ENCODE measurements at places on chromosomes 12 and 14. TPM values are rescaled to one million over a fixed set of nuclear protein-coding genes. Genes with fewer than 3 reads are reported as not detected.
A peak's percentile ranks its signal among the peaks of the same experiment; 100 is the strongest.

Gene FGF23
- polyA plus RNA-seq, result not detected

Gene AICDA
- polyA plus RNA-seq, result not detected

Gene CIPC
- 12.8 TPM for polyA plus RNA-seq

Gene DLGAP5
- polyA plus RNA-seq, result 31.2 TPM

Gene KLHDC1
- 0.51 TPM for polyA plus RNA-seq

Gene KRT6C
- not detected for polyA plus RNA-seq

Gene LALBA
- not detected for polyA plus RNA-seq

Gene ADCY6
- polyA plus RNA-seq, result 14.4 TPM

Gene FAM222A
- 0.18 TPM for polyA plus RNA-seq

Gene RFX4
- not detected for polyA plus RNA-seq

Gene LTBP2
- polyA plus RNA-seq, result 112 TPM

- H3K27ac ChIP-seq, result peak overlapping the region; percentile 65
- no peaks in the 10 kb centered on the region for H3K27me3 ChIP-seq
- H3K36me3 ChIP-seq, result no peaks in the 10 kb centered on the region
- peak; percentile 69 for DNase-seq
Measured at GRCh38 chr14:71414631-71415403, 507.6 kb downstream of the PCNX1 start.

- DNase-seq, result no peak
- no peaks in the 10 kb centered on the region for H3K4me1 ChIP-seq
- H3K36me3 ChIP-seq, result no peaks in the 10 kb centered on the region
- H3K27me3 ChIP-seq, result no peaks in the 10 kb centered on the region
- H3K27ac ChIP-seq, result no peak overlapping the region
Measured at GRCh38 chr14:93727039-93727740, 61.1 kb downstream of the PRIMA1 start.

DNA sequence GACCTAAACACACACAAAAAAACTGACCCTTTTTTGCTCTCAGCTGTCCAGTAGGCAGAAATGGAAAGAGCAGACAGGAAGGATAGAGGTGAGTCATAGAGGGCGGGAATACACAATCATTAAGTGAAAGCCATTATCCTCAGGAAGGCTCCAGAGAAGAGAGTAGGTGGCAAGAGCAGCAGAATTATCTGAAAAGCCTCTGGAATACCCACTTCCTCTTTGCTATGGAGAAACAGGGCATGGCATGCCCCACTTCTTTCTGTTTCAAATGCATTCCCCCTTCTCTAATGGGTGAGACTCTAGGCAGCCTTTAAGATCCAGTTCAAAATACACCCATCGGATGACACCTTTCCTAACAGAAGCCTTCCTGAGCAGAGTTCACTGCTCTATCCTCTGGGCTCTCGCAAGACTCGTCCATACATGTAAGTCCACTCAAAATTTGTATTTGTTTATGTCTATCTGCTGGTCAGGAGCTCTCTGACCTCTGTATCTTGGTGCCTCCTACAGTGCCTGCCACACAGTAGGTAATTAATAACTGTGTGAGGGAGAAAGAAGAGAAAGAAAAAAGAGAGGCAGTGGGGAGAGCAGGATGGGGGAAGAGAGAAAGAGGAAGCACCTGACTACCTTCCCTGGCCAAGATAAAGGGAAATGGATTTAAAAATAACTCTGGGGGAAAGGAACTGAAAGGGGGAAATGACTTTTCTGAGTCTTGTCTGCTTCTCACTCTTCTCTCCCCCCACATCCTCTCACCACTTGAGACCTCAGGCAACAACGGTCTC lies 8.5 kb downstream of the KLHL33 start:
- peak; percentile 71 for DNase-seq
- no peak overlapping the region for H3K4me3 ChIP-seq
- H3K36me3 ChIP-seq, result no peaks in the 10 kb centered on the region
- H3K4me1 ChIP-seq, result no peaks in the 10 kb centered on the region

- no peaks in the 10 kb centered on the region for H3K36me3 ChIP-seq
- no peak overlapping the region for H3K4me3 ChIP-seq
- no peak overlapping the region for H3K27ac ChIP-seq
- DNase-seq, result no peak
- no peaks in the 10 kb centered on the region for H3K4me1 ChIP-seq
- H3K27me3 ChIP-seq, result no peaks in the 10 kb centered on the region
Measured at GRCh38 chr12:117226505-117226904, 36.2 kb upstream of the FBXO21 start.

DNA sequence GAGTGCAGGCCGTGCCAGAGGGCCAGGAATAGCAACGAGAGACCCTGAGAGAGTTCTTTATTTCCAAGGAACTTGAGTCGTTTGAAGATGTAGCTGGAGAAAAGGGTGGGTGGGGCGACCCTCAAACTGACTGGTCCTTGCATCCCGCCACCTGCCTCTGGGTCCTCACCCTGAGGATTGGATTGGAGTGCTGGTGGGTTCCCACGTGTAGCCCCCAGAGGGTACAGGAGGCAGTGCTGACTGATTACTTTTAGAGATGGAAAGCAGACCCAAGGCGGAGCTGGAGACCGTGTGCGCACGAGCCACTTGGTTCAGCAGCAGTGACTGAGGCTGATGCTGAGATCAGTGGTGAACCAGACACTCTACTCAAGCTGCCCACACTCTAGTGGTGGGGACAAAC lies 6.9 kb downstream of the EMG1 start:
- DNase-seq, result no peak
- no peak overlapping the region for H3K27ac ChIP-seq
- peaks cover 23% of the 10 kb centered on the region for H3K36me3 ChIP-seq
- no peak overlapping the region for H3K4me3 ChIP-seq

- peaks cover 4% of the 10 kb centered on the region for H3K4me1 ChIP-seq
- no peaks in the 10 kb centered on the region for H3K27me3 ChIP-seq
- H3K27ac ChIP-seq, result peak overlapping the region; percentile 9
- H3K36me3 ChIP-seq, result no peaks in the 10 kb centered on the region
Measured at GRCh38 chr12:91984556-91984955, 161.1 kb downstream of the BTG1 start.

- no peak overlapping the region for H3K27ac ChIP-seq
- no peak overlapping the region for H3K4me3 ChIP-seq
- no peaks in the 10 kb centered on the region for H3K4me1 ChIP-seq
- peak; percentile 36 for DNase-seq
- H3K36me3 ChIP-seq, result no peaks in the 10 kb centered on the region
Measured at GRCh38 chr12:50546441-50547318, 41.9 kb downstream of the DIP2B start.

DNA sequence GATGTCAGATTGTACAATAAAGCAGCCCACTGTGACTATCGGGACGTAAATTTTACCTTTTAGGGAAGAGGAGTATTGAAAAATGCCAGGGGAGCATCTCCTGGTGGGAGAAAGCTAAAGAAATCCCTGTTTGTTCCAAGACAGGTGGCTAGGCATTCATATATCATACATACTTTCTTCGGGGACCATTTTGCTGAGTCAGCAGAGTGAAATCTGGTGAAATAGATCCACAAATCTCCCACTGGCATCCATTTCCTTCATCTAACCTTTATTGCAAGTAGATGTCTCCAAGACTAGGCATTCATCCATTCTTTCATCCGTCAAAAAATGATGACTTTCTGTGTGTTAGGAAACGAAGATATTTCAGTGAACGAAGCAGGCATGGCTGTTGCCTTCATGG lies 107.1 kb downstream of the BMP4 start:
- no peaks in the 10 kb centered on the region for H3K4me1 ChIP-seq
- H3K27ac ChIP-seq, result no peak overlapping the region
- H3K27me3 ChIP-seq, result no peaks in the 10 kb centered on the region
- H3K36me3 ChIP-seq, result no peaks in the 10 kb centered on the region
- DNase-seq, result no peak

GRCh38 chr14:22533057-22533704 lies 55.8 kb downstream of the DAD1 start:
- no peak overlapping the region for H3K27ac ChIP-seq
- no peak overlapping the region for H3K4me3 ChIP-seq
- DNase-seq, result no peak
- H3K27me3 ChIP-seq, result no peaks in the 10 kb centered on the region
- H3K36me3 ChIP-seq, result no peaks in the 10 kb centered on the region
- H3K4me1 ChIP-seq, result peaks cover 9% of the 10 kb centered on the region

- H3K4me1 ChIP-seq, result no peaks in the 10 kb centered on the region
- DNase-seq, result no peak
- no peaks in the 10 kb centered on the region for H3K36me3 ChIP-seq
- H3K27ac ChIP-seq, result no peak overlapping the region
Measured at GRCh38 chr12:3177778-3178425, 100.7 kb downstream of the TSPAN9 start.

DNA sequence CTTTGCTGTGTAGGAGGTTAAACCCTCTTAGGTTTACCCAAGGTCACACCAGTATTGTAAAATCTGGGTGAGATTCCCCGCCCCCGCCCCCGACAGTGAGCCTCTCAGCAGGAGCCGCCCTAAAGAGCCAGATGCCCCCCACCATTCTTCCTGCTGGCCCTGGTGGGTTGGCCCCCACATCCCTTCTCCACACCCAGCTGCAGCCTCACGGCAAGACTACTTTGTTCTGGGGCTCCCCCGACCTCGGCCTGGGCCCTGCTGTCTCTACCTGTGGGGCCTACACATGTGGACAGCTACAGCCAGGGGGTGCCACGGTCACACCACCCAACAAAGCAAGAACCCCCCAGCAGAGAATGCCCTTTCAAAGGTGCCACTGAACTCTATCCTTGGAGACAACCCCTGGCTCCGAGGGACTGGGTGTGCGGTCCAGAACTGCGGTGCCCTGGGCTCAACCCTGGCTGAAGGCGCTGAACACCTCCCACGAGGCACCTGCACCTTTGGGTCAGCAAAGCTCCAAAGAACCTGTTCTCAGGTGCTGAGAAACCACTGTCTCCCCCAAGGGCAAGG lies 82.4 kb downstream of the WDR20 start:
- H3K27ac ChIP-seq, result no peak overlapping the region
- no peaks in the 10 kb centered on the region for H3K36me3 ChIP-seq
- no peak for DNase-seq
- H3K27me3 ChIP-seq, result no peaks in the 10 kb centered on the region
- no peak overlapping the region for H3K4me3 ChIP-seq
- H3K4me1 ChIP-seq, result no peaks in the 10 kb centered on the region

- no peak within 1 kb of the TSS for H3K27ac ChIP-seq
- DNase-seq, result peak; percentile 42
- peak within 1 kb of the TSS; percentile 51 for H3K4me3 ChIP-seq
- H3K36me3 ChIP-seq, result peaks cover 5% of the 10 kb centered on the region
Measured at GRCh38 chr12:122203301-122204166, at the start of gene B3GNT4. Gene B3GNT4 (plus strand): TSS chr12:122203709. CDS start chr12:122204619, 910 bp downstream.

GRCh38 chr14:72742838-72743195 lies 151.1 kb downstream of the DPF3 start:
- H3K27me3 ChIP-seq, result no peaks in the 10 kb centered on the region
- H3K36me3 ChIP-seq, result peaks cover 8% of the 10 kb centered on the region
- H3K4me3 ChIP-seq, result no peak overlapping the region

DNA sequence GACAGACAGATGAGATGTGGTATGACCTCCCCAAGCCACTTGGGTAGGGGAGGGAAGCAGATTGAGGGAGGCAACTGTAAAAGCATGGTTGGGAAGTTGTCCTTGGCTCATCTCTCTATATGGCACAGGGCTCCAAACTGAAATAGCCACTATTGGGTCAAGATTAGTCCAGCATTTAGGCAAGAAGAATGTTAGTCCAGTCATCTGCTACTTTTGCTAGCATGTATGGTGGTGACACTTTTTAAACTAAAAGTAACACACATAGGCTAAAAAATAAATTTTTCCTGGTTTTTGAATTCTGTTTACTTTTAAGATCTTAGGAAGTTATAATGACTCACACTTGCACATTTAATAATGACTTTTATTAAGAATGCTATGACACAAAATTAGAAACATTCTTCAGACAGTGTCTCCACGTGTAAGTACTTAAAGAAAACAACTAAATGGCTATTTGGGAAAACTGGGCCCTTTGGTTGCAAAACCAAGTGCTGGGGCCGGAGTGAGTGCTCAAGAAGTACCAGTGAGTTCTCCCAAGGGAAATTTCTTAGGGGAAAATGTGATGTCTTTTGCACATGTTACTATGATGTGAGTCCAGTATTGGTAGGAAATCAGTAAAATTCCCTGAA lies 179.1 kb upstream of the HIF1A start:
- H3K36me3 ChIP-seq, result no peaks in the 10 kb centered on the region
- peaks cover 9% of the 10 kb centered on the region for H3K4me1 ChIP-seq
- no peak for DNase-seq
- H3K4me3 ChIP-seq, result no peak overlapping the region
- no peak overlapping the region for H3K27ac ChIP-seq

DNA sequence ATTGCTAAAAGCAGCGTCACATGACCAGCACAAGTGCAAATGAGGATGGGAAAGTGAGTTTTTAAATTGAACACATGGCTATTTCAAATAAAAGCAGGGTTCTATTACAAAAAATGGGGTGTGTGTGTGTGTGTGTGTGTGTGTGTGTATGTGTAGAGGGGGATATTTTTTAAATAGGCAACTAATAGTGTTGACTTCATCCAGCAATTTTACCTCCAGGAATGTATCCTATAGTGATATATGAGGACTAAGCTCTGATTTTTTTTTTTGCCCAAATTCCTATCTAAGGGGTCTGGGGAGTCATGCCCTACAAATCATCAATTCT lies 78.9 kb upstream of the AMN1 start:
- H3K4me1 ChIP-seq, result no peaks in the 10 kb centered on the region
- H3K4me3 ChIP-seq, result no peak overlapping the region
- H3K27ac ChIP-seq, result no peak overlapping the region
- no peaks in the 10 kb centered on the region for H3K36me3 ChIP-seq
- no peaks in the 10 kb centered on the region for H3K27me3 ChIP-seq

- H3K4me3 ChIP-seq, result no peak overlapping the region
- H3K27me3 ChIP-seq, result no peaks in the 10 kb centered on the region
- H3K4me1 ChIP-seq, result no peaks in the 10 kb centered on the region
- H3K27ac ChIP-seq, result no peak overlapping the region
- no peak for DNase-seq
Measured at GRCh38 chr12:67925077-67925476, 64.2 kb upstream of the IFNG-AS1 start.

DNA sequence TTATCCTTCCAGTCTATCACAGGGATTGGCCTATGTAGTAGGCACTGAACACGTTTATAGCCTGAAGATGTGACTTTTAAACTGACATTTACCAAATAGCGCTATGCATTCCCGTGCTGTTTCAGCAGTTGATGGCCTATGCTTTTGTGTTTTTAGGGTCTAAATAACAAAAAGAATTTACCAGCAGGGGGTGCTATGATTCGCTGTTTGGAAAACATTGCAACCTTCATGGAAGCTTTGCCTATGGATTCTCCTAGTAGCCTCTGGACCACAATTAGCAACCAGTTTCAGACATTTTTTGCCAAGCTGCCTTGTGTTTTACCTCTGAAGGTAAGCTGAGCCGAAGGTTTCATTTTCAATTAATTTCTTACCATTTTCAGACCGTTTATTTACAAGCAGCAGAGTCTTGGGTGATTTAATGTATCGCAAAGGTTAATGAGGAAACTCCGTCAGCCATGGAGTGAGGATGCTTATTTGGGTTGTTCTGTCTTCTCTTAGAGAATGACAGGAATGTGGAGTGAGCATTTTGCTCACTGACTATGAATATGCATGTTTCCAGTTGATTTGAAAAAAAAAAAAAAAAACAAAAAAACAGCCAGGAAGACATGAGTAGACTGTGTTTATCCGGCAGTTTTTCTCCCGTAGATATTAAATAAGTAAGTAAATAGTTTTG lies 133.1 kb downstream of the PRIMA1 start:
- H3K4me1 ChIP-seq, result no peaks in the 10 kb centered on the region
- no peak overlapping the region for H3K27ac ChIP-seq
- H3K4me3 ChIP-seq, result no peak overlapping the region

GRCh38 chr14:62692490-62693106 lies 352.7 kb downstream of the KCNH5 start:
- no peaks in the 10 kb centered on the region for H3K4me1 ChIP-seq
- H3K36me3 ChIP-seq, result no peaks in the 10 kb centered on the region
- peak; percentile 56 for DNase-seq
- H3K27me3 ChIP-seq, result no peaks in the 10 kb centered on the region

Data from fibroblast of lung (primary cell).